ENCODE measurements at places on chromosomes 2 and 18.

GRCh38 chr2:108958002-108958401, 31.0 kb downstream of the EDAR start:
- no peak for DNase-seq

DNA sequence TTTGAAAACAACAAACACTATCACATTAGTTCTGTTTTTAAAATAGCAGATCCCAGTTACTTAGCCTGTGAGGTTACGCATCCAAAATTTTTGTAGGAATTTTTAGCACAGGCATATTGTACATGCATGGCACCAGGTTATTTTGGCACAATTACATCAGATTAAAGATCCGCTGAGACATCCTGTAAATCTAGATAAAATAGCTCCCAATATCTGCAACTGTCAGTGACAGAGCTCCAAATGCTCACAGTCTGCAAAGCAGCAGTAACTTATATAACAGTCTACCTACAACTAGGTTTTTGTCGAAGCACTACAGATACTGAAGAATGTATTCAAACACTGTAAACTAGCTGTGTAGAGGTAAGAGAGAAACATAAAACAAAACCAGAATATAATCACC, 200.7 kb upstream of the KCNH7 start:
- no peak for DNase-seq

- no peak for DNase-seq
Observed at GRCh38 chr18:41624460-41624859, 330.6 kb upstream of the PIK3C3 start.

- DNase-seq: no peak
Observed at GRCh38 chr2:100821255-100821910, 1.4 kb downstream of the NPAS2 start.

DNA sequence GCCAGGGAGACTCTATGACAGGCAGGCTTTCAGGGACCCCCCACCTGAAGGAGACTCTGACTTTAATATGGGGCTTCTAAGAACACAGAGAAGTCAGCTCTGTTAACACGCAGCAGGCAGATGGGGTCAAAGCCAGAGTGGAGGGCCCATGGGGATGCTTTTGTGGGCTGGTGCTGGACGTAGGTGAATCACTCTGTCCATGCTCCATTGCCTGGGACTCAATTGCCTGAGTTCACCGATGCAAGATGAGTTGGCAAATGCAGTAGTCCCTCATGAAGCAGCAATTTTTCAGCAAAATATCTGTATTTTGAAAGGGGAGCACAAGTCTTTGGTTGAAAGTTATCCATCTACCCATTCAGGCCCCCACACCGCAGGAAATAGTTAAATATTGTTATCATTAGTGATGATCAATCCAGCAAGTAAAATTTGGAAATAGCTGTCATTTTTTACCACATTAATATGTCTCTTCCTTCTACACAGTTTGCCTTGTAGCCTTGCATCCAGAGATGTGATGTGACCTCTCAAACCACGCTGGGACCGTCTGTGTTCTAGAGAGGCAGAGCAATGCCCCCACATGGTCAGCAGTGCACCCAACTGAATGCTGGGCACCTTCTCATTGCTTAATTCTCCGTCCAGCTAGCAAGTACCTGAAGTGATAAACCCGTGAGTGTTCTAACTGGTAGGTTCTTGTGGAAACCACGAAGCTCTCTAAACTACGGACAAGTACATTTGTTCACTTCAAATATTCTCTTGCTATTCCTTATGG, 34.8 kb upstream of the FAM110C start:
- DNase-seq: no peak

All from suprapubic skin (tissue), 4 donors.